ENCODE measurements at places on chromosomes 6 and 20. TPM values are rescaled to one million over a fixed set of nuclear protein-coding genes. Genes with fewer than 3 reads are reported as not detected.

DNA sequence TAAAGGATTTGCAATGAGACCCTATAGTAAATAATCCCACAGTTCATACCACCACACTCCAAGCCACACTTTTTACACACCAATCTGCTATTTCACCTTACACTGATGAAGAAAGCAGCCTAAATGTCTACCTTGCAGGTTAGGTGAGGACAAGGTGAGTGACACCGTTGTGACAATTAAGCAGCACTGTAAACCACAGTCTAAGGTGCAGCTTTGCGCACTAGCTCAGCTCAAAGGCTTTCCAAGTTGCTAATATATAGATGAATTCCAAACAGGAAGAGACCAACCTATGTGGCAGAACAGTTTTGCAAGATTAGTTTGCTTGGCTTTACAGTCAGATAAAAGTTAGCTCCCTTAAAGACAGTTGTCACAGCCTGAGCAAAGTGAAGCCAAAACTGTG lies 429.5 kb upstream of the MARCKS start:
- no peaks in the 10 kb centered on the region for H3K36me3 ChIP-seq
- H3K4me1 ChIP-seq = peaks cover 19% of the 10 kb centered on the region
- DNase-seq = no peak

- H3K4me1 ChIP-seq = no peaks in the 10 kb centered on the region
- no peak overlapping the region for H3K27ac ChIP-seq
- H3K27me3 ChIP-seq = no peaks in the 10 kb centered on the region
- H3K4me3 ChIP-seq = no peak overlapping the region
- H3K36me3 ChIP-seq = no peaks in the 10 kb centered on the region
Measured at GRCh38 chr6:90537027-90537426, 49.8 kb downstream of the MAP3K7 start.

DNA sequence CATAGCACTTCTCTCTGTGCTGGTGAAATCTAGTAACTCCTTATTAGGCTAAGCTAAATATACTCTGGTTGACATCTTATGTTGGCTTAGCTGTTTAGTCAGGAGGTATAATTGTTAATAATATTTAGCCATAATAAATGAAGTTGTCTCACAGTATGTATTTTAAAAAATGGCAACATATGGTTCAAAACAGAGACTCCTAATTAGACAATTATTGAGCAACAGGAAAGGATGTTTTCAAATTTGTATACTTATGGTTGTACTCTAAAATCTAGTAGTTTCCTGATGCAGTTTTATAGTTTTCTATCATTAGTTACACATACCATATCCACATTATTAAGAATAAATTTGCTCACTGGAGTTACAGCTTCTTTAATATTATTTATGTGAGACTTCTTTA lies 150.2 kb downstream of the BCKDHB start:
- H3K27ac ChIP-seq = no peak overlapping the region
- no peak overlapping the region for H3K4me3 ChIP-seq
- DNase-seq = no peak
- H3K27me3 ChIP-seq = no peaks in the 10 kb centered on the region
- no peaks in the 10 kb centered on the region for H3K4me1 ChIP-seq

- H3K27me3 ChIP-seq = peaks cover 4% of the 10 kb centered on the region
- H3K4me3 ChIP-seq = no peak overlapping the region
Measured at GRCh38 chr6:37741757-37742400, 44.2 kb upstream of the MDGA1 start.

- no peak for DNase-seq
- no peak overlapping the region for H3K27ac ChIP-seq
- no peaks in the 10 kb centered on the region for H3K4me1 ChIP-seq
- H3K4me3 ChIP-seq = no peak overlapping the region
- no peaks in the 10 kb centered on the region for H3K36me3 ChIP-seq
Measured at GRCh38 chr6:160919723-160920440, 71.7 kb upstream of the MAP3K4 start.

GRCh38 chr6:130593200-130593599 lies 227.4 kb downstream of the TMEM200A start:
- H3K27me3 ChIP-seq = no peaks in the 10 kb centered on the region
- H3K36me3 ChIP-seq = no peaks in the 10 kb centered on the region
- H3K27ac ChIP-seq = no peak overlapping the region
- no peak for DNase-seq

DNA sequence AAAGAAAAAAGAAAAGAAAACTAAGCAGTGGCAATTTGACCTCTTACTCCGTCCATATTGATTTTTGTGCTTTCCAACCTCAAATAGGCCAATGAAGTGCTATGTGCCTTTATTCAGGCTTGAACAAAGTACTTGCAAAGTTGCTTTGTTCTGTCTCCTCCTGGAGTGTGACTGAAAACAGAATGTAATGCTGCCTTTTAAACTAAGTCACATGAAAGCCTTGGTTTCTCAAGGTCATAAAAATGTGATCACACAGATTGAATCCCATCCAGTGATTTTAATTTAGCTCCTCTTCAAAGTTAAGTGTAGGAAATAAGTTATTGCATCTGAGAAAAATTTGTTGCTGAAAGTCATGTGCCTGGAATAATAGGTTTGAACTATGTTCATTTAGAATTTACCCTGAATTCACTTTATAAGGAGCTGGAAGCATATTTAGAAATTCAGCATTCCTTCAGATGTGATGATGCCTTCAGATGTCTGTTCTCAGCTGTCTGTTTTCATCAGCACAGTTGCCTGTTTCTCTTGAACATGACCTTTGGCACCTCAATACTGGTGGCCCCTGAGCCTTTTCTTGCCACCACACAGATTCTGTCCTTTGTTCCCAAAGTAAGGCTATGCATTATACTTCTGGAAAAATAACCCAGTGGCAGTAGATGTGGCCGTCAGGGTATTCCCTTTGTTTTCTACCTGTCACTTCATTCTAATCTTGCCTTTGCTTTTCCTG lies 48.8 kb downstream of the KIZ start:
- no peak overlapping the region for H3K4me3 ChIP-seq
- no peak overlapping the region for H3K27ac ChIP-seq
- no peaks in the 10 kb centered on the region for H3K27me3 ChIP-seq
- no peaks in the 10 kb centered on the region for H3K4me1 ChIP-seq
- no peaks in the 10 kb centered on the region for H3K36me3 ChIP-seq

- H3K4me1 ChIP-seq = no peaks in the 10 kb centered on the region
- DNase-seq = no peak
- no peaks in the 10 kb centered on the region for H3K36me3 ChIP-seq
- H3K27me3 ChIP-seq = no peaks in the 10 kb centered on the region
Measured at GRCh38 chr6:118216751-118217150, 309.7 kb downstream of the SLC35F1 start.

DNA sequence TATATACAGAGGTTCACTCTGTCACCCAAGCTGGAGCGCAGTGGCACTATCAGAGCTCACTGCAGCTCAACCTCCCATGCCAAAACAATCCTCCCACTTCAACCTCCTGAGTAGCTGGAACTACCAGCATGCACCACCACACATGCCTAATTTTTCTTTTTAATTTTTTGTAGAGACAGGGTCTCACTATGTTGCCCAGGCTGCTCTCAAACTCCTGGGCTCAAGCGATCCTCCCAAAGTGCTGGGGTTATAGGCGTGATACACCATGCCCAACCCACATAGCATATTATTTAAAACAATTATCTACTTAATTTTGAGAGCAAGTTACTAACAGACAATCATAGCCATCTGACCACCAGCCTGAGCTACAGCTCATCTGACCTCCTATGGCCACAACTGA lies 459.9 kb upstream of the JARID2 start:
- no peaks in the 10 kb centered on the region for H3K27me3 ChIP-seq
- no peak for DNase-seq
- no peaks in the 10 kb centered on the region for H3K4me1 ChIP-seq
- H3K4me3 ChIP-seq = no peak overlapping the region

DNA sequence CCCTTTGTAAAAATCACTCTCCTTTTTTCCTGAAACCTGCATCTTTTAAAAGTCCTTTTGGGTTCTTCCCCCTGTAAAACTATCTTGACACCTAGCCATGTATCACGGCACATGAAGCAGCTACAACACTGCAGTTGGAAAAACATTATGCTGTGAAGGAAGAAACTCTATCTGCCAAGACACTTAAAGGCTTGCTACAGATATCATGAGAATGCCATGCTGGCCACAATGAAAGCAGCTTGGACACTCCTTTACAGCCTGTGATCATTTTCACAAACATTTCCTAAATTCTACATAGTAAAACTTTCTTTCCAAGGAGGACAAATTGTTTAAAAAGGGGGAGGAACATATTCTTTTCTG lies 31.8 kb downstream of the CNKSR3 start:
- H3K27me3 ChIP-seq = no peaks in the 10 kb centered on the region
- peaks cover 15% of the 10 kb centered on the region for H3K4me1 ChIP-seq
- no peaks in the 10 kb centered on the region for H3K36me3 ChIP-seq
- no peak overlapping the region for H3K4me3 ChIP-seq
- DNase-seq = no peak

DNA sequence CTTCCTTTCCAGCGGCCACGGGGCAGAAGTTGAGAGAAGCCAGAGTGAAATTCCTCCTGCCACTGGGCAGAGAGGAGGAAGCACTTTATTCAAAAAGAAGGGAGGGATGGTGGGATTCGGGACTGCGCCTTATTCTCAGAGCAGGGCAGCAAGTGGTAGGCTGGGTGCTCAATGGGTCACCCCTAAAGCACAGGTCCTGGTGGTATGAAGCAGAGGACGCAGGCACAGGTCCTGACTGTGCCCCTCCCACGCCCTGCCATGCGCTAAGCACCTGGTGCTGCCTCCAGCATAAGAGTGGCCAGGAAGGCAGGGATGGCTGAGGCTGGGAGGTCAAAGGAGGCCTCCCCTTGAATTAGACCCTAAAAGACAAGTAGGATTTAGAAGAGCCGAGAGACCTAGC lies 4.9 kb upstream of the GRM4 start:
- H3K27ac ChIP-seq = no peak overlapping the region
- no peak overlapping the region for H3K4me3 ChIP-seq
- peaks cover 58% of the 10 kb centered on the region for H3K27me3 ChIP-seq
- no peaks in the 10 kb centered on the region for H3K36me3 ChIP-seq

DNA sequence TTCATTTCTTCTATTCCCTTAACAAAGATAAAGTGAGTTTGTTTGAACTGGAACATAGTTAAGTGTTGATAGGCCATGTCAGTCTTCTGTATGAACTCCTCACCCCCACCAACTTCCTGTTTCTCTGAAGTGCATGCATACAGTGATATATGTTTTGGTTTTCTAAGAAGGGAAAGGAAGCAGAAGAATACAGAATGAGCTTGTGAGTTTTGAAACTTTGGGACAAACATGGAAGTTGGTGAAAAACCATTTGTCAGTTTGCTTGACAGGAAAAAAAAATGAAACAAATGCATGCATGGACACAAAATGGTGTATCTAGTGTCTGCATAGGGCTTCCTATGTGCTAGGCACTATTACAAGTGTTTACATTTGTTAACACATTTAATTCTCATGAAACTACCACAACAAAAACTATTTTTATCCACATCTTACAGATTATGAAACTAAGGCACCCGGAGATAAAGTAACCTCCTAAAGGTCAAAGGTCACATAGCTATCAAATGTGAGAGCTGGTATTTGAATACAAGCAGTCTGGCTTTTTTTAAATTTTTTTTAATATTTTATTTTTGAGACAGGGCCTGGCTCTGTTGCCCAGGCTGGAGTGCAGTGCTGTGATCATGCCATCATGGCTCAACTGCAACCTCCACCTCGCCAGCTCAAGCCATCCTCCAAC lies 105.9 kb downstream of the ADGRB3 start:
- H3K27me3 ChIP-seq = no peaks in the 10 kb centered on the region
- H3K27ac ChIP-seq = no peak overlapping the region
- DNase-seq = no peak
- no peaks in the 10 kb centered on the region for H3K36me3 ChIP-seq
- no peaks in the 10 kb centered on the region for H3K4me1 ChIP-seq
- H3K4me3 ChIP-seq = no peak overlapping the region

- no peaks in the 10 kb centered on the region for H3K27me3 ChIP-seq
- peaks cover 18% of the 10 kb centered on the region for H3K4me1 ChIP-seq
- no peak for DNase-seq
- H3K36me3 ChIP-seq = no peaks in the 10 kb centered on the region
- H3K4me3 ChIP-seq = no peak overlapping the region
- H3K27ac ChIP-seq = no peak overlapping the region
Measured at GRCh38 chr20:2837221-2837960, 3.1 kb downstream of the PCED1A start.

- no peaks in the 10 kb centered on the region for H3K36me3 ChIP-seq
- H3K27me3 ChIP-seq = no peaks in the 10 kb centered on the region
- no peak overlapping the region for H3K4me3 ChIP-seq
- no peaks in the 10 kb centered on the region for H3K4me1 ChIP-seq
- no peak overlapping the region for H3K27ac ChIP-seq
Measured at GRCh38 chr6:48474830-48475229, 363.8 kb upstream of the PTCHD4 start.

DNA sequence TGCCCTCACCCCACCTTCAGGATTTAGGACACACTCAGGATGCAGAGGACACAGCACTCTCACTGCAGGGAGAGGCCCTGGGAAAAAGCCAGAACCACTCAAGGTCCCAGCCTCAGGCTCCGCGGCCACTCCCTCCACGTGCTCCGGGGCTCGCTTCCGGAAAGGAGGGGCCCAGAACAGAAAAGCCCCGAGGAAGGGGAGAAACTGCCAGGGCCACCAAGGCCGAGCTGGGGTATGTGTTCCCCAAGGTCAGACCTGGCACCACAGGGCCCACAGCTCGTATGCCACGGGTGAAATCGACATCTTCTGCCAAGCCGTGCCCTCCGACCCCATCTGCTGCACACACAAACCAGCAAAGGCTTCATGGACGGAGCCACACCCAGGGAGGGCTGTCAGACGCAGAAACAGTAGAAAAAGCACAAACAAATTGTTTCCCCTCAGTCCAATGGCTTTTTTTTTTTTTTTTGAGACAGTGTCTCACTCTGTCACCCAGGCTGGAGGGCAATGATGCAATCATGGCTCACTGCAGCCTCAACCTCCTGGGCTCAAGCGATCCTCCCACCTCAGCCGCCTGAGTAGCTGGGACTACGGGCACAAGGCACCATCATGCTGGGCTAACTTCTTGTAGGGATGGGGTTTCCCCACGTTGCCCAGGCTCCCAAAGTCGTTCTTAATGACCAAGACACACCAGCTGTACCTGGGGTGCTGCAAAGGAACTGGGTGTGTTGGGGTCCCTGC lies 33.4 kb downstream of the SLC2A4RG start:
- no peaks in the 10 kb centered on the region for H3K36me3 ChIP-seq
- no peak overlapping the region for H3K4me3 ChIP-seq

DNA sequence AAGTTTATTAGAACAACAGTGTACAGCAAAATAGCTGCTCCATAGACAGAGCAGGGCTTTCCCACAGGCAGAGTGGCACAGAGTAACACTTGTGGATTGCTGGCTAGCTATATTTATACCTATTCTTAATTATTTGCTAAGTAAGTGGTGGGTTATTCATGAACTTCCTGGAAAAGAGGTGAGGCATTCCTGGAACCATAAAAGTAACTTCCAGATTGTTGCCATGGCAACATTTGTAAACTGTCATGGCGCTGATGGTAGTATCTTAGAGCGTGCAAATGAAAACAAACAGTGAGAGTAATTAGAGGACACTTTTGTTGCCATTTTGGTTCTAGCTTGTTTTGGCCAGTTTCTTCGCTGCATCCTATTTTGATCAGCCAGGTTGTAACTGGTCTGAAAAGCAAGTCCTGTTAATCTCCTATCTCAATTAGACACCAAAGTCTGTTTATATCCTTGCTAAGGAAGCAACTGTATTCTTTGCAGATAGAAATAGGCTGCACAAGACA lies 23.9 kb downstream of the DEFB114 start:
- no peaks in the 10 kb centered on the region for H3K36me3 ChIP-seq
- no peak overlapping the region for H3K4me3 ChIP-seq
- no peak overlapping the region for H3K27ac ChIP-seq

GRCh38 chr20:45459606-45460005 lies 9.9 kb upstream of the WFDC2 start:
- H3K4me3 ChIP-seq = no peak overlapping the region
- DNase-seq = peak; percentile 54
- no peaks in the 10 kb centered on the region for H3K27me3 ChIP-seq

Gene FNDC11
- 10.6 TPM for total RNA-seq

Gene EFCAB8
- total RNA-seq = 1.1 TPM

Gene GNL1
- total RNA-seq = 123 TPM

Gene GNMT
- total RNA-seq = 0.57 TPM

Gene ZMYND8
- total RNA-seq = 107 TPM

All from PC-9 (cell line).